ENCODE measurements at places on chromosomes 6 and 20.

DNA sequence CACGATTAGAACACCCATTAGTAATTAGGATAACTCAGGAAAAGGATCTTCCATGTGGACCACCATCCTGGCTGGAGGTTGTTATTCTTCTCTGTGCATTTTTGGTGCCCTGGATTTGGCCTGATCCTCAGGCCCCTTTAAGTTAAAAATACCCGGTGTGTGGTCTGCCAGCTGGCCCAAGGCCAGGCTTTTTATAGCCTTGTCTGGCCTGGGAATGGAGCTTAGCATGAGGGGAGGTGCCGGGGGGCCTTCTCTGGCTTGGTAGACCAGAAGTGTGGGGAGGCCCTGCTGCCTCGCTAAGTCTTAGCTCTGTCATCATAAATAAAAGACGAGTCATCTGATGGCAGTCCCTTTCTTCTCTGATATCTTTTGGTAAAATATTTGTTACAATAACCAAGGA, 71.4 kb downstream of the ARID1B start:
- no peak for DNase-seq

DNA sequence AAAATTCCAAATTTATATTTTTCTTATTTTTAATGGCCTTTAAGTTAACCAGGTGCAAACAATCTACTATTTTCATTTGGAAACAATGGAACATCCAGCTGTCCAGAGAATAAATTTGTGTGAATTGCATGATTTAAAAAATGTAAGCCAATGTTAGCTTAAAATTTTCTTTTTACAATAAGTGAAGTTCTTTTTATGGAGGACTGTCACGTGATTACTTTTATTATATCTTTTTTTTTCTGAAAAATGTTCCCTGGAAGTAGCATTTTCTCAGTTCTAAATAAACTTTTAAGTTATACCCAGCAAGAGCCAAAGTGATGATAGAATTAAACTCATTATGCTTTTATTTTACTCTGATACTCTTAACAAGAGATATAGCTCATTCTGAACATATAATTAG, 267.7 kb upstream of the SLC35B3 start:
- no peak for DNase-seq

DNA sequence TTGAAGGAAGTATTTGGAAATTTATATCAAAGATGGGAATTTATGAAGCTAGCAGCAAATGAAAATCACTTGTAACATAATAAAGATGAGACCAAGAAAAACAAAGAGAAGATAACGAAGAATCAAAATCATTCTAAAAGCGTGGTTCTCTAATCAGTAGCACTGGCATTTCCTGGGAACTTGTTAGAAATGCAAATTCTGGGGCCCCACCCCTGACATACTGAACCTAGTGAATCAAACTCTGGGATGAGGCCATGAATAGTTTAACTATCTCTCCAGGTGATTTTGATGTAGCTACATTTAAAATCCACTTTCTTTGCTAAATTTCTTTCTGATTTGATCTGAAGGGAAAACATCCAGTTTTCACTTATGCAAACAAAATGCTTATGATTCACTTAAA, 1075.6 kb downstream of the HACE1 start:
- DNase-seq = no peak

- no peak for DNase-seq
Observed at GRCh38 chr6:165417278-165417865, 108.0 kb upstream of the C6orf118 start.

DNA sequence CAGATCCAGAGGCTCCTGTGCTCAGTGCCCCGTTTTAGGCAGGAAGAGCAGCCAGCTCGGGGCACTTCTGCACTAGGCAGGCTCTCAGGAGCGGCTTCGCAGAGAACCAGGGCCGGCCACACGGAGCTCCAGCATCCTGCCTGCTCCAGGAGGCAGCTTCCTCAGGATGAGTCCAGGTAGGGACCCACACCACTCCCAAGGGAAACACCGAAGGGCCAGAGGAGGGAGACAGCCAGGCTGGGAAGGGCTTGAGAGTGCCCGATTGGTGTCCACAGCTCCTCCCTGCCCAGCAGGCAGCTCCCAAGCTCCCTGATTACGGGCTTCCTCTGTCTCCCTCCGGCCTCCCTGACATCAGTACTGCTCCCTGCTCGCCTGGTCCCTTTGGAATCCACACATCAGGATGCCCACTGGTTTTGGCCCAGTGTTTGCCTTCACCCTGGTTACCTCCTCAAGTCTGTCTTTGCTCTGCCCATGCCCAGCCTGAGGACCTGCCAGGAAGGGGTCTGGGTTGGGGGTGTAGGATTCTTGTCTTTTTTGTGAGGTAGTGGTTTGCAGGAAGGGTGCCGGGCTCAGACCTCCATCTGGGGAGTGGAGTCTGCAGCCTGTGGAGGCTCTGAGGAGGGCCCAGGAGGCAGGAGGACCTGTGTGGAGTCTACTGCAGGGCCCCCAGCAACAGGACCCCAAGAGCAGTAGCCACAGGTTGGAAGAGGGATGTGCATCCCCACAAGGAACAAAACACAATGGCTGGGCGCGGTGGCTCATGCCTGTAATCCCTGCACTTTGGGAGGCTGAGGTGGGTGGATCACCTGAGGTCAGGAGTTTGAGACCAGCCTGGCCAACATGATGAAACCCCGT, 11.2 kb upstream of the PYGB start:
- DNase-seq = no peak

GRCh38 chr20:53872081-53872541, 198.3 kb downstream of the BCAS1 start:
- no peak for DNase-seq

DNA sequence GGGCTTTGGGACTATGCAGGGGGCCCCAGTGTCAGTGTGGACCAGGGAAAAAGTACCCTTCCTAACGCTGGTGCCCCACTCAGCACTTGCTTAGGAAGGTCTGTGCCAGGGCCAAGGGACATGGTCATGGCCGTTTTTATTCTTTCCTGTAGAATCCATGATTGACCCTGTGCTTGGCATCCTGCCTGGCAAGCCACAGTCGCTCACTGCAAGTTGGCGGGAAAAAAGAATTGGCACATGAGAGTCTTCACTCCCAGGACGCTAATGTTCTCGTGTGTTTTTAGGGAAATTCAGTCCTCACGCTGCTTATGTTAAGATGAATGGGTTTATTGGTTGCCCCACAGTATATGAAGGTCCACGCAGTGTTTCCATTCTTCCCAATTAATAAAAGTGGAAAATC, 253.4 kb downstream of the CDH4 start:
- DNase-seq = no peak

DNA sequence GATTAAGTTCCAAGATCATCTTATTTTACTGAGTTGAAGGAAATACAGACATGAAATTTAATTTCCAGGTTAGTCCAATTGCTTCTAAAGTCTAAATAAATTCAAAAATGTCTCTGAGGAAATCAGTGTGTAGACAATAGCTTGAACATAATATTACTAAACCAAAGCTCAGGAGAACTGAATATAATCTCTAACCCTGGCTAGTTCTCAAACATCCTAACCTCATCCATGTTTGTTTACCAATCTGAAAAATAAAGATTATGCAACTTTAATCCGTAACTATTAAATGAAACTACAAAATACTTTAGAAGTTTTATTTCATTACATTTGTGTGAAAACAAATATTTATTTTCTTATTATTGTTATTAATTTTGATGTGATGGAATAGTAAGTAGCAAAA, 387.2 kb downstream of the TBC1D32 start:
- DNase-seq = no peak

All from HuH-7.5 (cell line).